ENCODE measurements at places on chromosomes 2 and 18.

GRCh38 chr18:70376914-70377258 lies 88.0 kb downstream of the SOCS6 start:
- DNase-seq: no peak

- no peak for DNase-seq
Observed at GRCh38 chr18:41933778-41934177, 21.3 kb upstream of the PIK3C3 start.

- DNase-seq: no peak
Observed at GRCh38 chr2:212173756-212174510, 364.7 kb downstream of the ERBB4 start.

- DNase-seq: no peak
Observed at GRCh38 chr2:204613635-204614034, 68.4 kb downstream of the PARD3B start.
